Activated CD8-positive, alpha-beta memory T cell treated with anti-CD3 and anti-CD28 coated beads for 1 hour (primary cell): ENCODE measurements at places on chromosomes 16 and 17.

DNA sequence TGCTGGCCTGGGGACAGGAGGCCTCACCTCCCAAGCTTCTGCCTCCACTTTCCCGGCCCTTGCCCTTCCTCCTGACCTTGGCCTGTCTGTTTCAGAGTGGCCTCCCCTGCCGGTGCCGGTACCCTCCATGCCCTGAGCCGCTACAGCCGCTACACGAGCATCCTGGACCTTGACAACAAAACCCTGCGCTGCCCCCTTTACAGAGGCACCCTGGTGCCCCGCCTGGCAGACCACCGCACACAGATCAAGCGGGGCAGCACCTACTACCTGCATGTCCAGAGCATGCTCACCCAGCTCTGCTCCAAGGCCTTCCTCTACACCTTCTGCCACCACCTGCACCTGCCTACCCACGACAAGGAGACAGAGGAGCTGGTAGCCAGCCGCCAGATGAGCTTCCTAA, 7.4 kb downstream of the SMCR8 start:
- no peak for DNase-seq

GRCh38 chr17:57431415-57431814, 175.1 kb downstream of the MSI2 start:
- no peak for DNase-seq

GRCh38 chr17:59619298-59620063, at the start of gene CLTC:
CLTC (plus strand) TSS chr17:59619895; CDS start chr17:59620132, 237 bp downstream.
- peak; percentile 77 for DNase-seq

- DNase-seq, result no peak
Observed at GRCh38 chr16:49800876-49801275, 55.0 kb downstream of the ZNF423 start.

GRCh38 chr16:49970797-49971431, 54.1 kb upstream of the CNEP1R1 start:
- no peak for DNase-seq

DNA sequence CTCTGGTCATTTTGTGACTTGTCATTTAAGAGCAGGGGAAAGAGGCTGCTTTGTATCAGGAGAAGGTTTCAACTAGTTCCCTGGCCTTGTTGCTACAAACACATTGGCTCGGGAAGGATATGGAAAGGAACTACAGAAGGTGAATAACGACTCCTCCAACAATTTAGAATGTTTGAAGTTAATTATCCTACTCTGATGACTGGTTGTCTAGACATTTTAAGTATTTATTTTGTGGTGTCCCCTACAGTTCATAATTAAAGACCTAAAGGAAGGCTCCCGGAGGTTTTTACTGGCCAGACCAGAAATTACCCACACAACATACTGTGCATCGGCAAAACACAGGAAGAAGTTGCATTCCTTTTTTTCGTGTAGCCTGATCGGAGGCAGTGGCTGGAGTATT, 515.8 kb upstream of the SALL1 start:
- DNase-seq, result no peak

DNA sequence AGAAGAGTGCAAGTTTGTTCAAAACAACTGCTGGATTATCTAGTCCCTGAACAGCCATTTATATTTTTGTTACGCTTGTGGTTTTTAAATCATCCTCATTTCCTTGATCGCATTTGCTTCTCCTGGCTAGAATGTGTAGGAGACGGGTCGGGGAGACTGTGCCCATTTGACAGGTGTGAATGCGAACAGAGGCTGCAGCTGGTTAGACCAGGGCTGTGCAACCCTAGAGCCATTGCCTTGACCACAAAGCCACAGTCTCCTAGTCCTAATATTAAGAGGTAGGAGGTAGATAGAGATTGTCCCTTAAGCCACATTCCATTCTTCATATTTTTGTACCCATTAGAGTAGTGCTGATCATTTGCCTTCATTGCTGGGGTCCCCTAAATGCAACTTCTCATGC, 639.1 kb downstream of the WWOX start:
- DNase-seq, result no peak

DNA sequence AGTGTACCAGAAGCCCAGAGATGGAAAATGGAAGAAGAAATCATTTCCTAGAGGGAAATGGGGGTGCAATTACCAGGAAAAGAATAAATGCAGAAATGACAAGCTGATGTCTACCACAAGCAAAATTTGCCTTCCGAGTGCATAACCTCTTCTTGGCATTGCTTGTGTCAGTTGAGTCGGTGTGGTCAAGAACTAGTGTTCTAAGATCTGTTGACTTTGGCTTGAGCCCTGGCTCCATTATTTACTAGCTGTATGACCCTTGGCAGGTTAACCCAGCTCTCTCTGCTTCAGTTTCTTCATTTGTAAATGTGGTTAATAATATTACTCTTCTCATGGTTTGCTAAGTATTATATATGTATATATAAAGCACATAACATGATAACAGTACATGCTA, 273.0 kb upstream of the IRX5 start:
- no peak for DNase-seq

DNA sequence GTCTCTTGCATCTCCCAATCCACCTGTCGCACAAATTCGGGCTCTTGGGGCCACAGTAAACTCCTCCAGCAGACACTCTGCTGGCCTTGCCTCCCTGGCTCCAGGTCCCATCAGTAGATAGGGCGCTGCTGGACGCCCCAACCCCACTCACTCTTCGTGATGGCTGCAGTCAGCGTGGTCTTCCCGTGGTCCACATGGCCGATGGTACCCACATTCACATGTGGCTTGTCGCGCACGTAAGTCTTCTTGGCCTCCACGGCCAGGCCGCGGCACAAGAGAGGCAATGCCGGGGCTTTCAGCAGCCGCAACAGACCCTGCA, 428 bp downstream of the TUFM start:
- DNase-seq, result no peak

GRCh38 chr17:58032691-58033415, 25.8 kb upstream of the SRSF1 start:
- no peak for DNase-seq

DNA sequence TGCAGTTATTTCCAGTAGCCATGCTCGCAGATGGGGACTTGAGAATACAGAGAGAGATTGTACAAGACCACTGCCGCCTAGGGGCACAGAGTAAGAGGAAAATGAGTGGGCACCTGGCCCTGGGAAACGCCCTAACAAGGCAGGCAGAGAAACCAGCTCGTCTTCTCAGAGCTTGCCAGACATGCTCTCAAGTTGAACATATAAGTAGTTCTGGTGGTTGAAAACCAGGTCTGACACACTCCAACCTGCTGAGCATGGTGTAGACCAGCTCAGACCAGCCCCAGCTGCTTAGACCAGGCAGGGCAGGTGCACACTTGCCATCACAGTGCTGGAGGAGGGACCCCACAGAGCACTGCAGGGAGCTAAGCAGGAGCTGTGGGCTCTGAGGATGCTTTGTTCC, 250.5 kb downstream of the CPPED1 start:
- no peak for DNase-seq

DNA sequence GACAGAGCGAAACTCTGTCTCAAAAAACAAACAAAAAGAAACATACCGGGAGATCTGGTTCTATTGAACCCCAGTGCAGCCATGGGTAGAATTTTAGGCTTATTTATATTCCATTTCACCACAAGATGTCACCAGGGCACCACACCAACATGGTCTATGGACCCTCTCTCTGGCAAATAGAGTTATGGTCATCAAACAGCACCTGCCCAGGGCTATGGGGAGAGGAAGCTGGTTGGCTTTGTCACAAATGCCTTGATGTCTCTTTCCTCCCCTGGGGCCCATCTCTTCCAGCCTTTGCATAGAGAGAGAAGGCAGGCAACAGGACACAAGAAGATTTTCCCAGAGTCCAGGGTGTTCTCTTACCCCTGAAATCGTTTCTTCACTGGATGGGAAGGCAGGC, 128.4 kb downstream of the WWOX start:
- no peak for DNase-seq

DNA sequence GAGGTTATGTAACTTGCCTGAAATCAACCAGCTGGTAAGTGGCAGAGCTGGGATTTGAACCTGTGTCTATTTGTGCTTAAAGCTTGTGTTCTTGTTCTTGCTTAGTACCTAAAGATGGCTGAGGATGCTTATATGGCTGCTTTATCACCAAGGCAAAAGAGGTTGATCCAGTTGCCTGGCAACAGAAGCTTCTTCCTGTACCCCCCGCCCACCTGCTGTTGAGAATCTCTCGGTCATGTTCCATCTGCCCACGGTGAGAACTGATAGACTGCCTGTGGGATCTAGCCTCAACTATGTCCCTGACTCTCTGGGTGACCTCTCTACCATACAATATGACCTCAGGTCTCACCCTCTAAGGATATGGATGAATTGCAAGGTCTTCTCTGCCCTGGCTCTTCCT, 60.7 kb downstream of the ABCC6 start:
- no peak for DNase-seq

GRCh38 chr17:55829995-55830612, 79.3 kb downstream of the PCTP start:
- DNase-seq, result no peak

GRCh38 chr17:27533874-27534815, 77.9 kb downstream of the KSR1 start:
- no peak for DNase-seq

- no peak for DNase-seq
Observed at GRCh38 chr17:82094931-82095776, 2.9 kb downstream of the FASN start.

- DNase-seq, result no peak
Observed at GRCh38 chr16:64910356-64910755, 211.5 kb downstream of the CDH11 start.

GRCh38 chr17:40453881-40454612, 10.8 kb downstream of the IGFBP4 start:
- DNase-seq, result no peak

- DNase-seq, result no peak
Observed at GRCh38 chr16:64656471-64656870, 465.4 kb downstream of the CDH11 start.

GRCh38 chr17:81179220-81179619, 13.2 kb upstream of the AATK start:
- no peak for DNase-seq

DNA sequence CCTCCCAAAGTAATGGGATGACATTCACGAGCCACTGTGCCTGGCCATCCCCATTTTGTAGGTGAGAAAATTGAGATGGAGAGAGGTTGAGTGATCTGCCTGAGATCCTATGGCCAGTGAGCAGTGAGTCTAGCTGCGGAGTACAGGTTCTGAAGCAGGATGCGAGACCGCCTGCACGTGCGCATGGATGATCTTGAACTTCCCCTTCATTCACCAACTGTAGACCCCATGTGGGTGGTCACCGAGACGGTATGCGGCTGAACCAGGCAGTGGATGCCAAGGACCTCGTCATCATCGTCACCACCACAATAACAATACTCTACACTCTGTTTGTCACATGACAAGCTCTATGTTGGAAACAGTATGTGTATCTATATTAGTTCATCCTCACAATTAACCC, 6.2 kb upstream of the SPNS3 start:
- DNase-seq, result no peak

DNA sequence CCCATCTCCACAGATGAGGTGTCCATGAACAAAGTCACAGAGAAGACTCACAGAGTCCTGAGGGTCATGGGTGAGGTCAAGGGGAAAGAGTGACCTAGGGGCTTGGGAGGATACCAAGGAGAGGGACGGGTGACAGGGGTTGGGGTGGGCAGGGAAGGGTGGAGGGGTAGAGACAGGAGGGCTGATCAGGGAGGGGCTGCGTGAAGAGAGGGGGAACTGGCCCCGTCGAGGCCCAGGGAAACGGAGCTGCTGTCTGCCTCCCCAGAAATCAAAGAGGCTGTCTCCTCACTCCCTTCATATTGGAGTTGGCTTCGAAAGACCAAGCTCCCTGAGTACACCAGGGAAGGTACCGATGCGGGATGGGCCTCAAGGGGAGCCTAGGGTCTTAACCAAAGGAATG, 617 bp downstream of the TMEM95 start:
- no peak for DNase-seq

- DNase-seq, result no peak
Observed at GRCh38 chr17:46869975-46870803, 18.8 kb downstream of the WNT9B start.

DNA sequence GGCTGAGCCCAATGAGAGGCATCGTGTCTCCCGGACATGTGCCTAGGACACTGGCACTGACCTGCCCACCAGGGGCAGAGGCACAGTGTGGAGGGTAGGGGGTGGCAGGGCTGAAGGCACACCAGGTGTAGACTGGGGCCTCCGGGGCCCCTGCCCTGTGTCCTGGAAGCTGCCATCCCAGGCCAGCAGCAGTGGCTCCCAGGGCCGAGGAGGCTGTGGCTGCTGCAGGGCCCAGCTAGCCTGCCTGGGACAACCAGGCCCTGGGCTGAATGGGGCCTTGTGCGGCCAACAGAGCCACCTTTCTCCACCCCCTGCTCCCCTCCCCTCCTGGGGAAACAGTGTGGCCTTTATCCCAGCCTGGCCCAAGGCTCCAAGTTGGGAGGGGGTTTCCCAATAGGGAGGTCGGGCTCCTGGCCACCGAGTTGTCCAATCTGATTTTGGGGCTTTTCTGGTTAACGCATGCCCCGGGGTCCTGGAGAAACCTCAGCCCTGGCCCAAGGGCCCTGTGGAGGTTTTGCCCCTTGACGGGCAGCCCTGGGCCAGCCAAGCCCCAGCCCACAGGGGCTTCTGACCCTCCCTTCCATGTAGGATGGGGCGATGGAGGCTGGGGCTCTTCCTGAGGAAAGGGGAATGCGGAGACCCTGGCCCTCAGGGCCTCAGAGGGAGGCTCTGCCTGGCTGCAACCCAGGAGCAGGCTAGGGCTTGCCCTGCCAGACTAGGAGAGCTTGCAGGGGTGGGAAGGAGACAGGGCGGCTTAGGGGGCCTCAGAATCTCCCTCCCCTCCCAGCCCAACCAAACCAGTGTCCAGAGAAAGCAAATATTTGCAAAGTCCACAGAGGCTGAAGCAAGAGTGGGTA, 4.2 kb downstream of the MTSS2 start:
- DNase-seq, result no peak

DNA sequence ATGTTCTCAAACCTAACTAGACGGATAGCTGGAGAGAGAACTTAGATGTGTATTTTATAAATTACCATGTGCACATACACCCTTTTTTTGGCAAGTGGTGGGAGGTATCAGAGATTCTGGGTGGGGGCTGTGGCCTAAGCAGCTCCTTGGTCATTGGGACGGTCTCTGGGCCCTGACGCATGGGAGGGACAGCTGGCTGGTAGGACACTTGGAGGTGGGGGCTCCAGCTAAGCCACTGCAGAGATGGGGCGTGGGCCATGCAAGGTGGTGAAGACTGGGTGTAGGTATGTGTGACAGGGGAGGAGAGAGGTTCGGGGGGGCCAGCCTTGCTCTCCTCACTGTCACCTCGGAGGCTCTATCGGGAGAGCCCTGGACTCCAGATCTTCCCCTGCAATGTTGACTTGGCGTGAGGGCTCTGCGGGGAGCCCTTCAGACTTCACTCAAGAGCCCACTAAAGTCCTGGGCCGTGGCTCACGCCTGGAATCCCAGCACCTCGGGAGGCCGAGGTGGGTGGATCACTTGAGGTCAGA, 17.1 kb downstream of the C1QTNF1 start:
- no peak for DNase-seq

- no peak for DNase-seq
Observed at GRCh38 chr17:4998027-4998731, 429 bp downstream of the KIF1C start.

DNA sequence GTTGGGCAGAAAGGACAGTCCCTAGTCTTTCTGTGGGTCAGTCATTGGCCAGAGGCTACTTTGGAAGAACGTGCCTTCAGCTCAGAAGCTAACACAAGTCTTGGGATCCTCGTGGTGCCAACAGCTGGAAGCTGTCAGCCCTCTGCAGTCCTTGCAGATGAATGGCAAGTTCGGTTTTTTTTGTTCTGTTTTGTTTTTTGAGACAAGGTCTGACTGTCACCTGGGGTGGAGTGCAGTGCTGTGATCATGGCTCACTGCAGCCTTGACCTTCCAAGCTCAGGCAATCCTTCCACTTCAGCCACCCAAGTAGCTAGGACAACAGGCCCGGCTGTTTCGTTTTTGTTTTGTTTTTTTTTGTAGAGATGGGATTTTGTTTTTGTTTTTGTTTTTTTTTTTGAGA, 149.4 kb downstream of the SPECC1 start:
- no peak for DNase-seq
